ENCODE measurements at places on chromosomes 1 and 21.
A peak's percentile ranks its signal among the peaks of the same experiment; 100 is the strongest.

- no peak for DNase-seq
Observed at GRCh38 chr1:222665964-222666363, 46.3 kb downstream of the AIDA start.

- no peak for DNase-seq
Observed at GRCh38 chr1:55604179-55604578, 389.0 kb upstream of the USP24 start.

DNA sequence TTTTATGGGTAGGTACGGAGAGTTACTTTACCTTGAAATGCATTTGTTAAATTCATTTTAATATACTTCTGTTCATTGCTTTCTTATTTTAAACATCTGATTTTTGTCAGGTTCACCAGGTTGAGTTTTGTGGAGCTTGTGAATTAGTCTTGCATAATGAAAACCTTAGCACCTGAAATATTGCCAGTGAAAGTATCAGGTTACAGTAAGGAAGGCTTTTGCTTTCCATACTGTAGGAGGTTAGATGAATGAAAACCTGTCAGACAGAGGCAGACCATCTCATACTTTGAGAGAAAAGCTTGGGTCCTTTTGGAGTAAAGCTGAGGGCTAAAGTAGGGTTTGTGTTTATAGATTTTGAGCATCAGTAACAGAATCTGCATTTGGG, 34.7 kb downstream of the THRAP3 start:
- no peak for DNase-seq

- DNase-seq: no peak
Observed at GRCh38 chr1:192534666-192535065, 40.9 kb upstream of the RGS1 start.

GRCh38 chr1:85838238-85838637, 130.0 kb upstream of the ZNHIT6 start:
- no peak for DNase-seq

GRCh38 chr1:182268669-182269068, 122.9 kb downstream of the GLUL start:
- no peak for DNase-seq

GRCh38 chr1:207052911-207053769, at the start of gene PFKFB2:
Gene PFKFB2, plus strand, starts transcription at chr1:207053275. Its CDS starts 1,443 bp downstream, at chr1:207054718.
- peak; percentile 96 for DNase-seq

DNA sequence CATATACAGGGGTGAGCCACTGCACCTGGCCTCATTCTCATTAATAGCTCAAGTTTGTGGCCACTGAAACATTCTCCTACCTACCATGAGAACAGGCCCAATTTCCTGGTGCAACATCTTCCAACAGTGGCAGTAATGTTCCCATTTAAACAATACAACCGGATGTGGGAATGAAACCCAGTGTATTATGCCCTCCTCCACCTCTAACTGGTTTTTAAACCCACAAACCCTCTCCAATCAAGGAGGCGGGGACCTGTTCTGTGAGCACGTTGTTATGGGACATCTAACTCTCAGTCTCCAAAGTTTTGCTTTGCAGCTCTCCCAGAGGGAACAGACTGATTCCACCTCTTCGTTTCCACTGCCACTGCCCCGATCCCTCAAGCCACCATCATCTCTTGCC, 2.6 kb downstream of the CTNNBIP1 start:
- DNase-seq: no peak

DNA sequence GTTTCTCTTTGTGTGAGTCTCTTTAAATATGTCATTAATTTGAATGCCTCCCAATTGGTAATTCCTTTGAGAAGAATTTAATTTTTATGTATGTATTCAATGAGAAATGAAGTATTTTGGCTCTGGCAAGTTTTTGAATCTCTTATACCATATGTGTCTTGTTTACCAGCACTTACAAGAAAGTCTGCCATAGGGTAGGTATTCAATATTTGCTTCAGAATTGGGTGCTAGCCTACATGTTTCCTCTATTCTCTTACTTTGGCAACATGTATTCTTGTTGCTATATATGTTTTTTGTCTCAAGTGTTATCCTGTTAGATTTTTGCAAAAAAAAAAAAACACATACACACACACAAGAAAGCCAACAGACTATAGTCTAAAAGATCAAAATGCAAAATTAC, 350.5 kb upstream of the PRMT6 start:
- DNase-seq: no peak

GRCh38 chr1:151416231-151416630, 16.9 kb downstream of the PSMB4 start:
- peak; percentile 16 for DNase-seq
